ENCODE measurements at places on chromosomes 13 and 19.
A peak's percentile ranks its signal among the peaks of the same experiment; 100 is the strongest.

- DNase-seq, result no peak
Measured at GRCh38 chr19:11652492-11652891, 55.2 kb downstream of the ZNF627 start.

- peak; percentile 1 for DNase-seq
Measured at GRCh38 chr19:27746691-27747380, 1466.1 kb downstream of the UQCRFS1 start.

DNA sequence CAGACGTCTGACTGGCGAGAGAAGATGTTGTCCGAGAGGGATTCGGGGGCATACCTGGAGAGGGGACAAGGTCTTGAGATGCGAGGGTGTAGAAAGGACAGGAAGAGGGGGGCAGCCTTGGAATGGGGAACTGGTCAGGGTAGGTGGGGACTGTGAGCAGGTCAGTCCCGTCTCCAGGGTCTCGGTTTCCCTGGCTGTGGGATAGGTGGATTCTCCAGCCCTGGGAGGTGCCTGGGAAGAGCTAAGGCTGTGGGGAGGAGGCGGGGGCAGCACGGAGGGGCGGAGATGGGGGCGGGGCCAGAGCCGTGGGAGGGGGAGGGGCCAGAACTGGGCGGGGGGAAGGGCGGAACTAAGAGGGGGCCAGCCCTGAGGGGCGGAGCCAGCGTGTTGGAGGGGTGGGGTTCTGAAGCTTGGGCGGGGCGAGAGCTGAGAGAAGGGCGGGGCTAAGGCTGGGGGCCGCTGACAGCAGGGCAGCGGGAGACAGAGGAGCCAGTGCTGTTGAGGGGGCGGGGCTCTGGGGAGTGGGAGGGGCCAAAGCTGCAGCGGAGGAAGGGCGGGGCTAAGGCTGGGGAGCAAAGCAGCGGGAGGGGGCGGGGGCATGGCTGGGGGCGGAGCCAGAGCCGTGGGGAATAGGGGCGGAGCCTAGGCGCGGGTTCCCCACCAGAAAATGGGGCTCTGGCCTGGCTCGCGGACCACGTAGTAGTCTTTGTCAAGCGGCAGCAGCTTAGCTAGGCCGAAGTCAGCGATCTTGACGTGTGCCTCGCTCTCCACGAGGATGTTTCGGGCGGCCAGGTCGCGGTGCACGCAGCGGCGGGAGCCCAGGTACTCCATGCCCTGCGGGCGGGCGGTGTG is 9.5 kb upstream of the INSL3 start:
- DNase-seq, result peak; percentile 19

GRCh38 chr19:48868114-48868886 is at the start of gene PLEKHA4:
TSS of gene PLEKHA4 (minus strand) at chr19:48868617. CDS start at chr19:48867620, 997 bp downstream.
- no peak for DNase-seq

GRCh38 chr13:26022538-26023292 is 29.1 kb downstream of the SHISA2 start:
- no peak for DNase-seq

GRCh38 chr19:51799034-51799773 is 4.2 kb downstream of the FPR3 start:
- no peak for DNase-seq

GRCh38 chr19:51317376-51317775 is 5.9 kb downstream of the IGLON5 start:
- no peak for DNase-seq

GRCh38 chr19:17831419-17831888 is 10.1 kb upstream of the INSL3 start:
- DNase-seq, result no peak

DNA sequence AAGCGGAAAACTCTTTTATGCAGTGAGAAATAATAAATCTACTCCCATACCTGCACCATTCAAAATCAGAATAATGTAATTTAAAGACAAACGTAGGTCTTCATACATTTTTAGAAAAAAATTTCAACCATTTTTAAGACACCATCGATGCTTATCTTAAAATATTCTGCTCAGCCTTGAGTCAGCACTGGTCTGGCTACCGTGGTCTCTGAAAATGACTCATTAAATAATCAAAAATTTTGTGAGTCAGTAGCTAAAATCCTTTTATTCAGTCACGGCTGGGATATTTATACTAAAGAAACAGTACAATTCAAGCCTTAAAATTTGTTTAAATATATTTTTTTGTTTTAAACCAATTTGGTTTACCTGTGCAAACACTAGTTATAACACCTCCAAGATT is 2862.8 kb upstream of the PCDH20 start:
- no peak for DNase-seq

GRCh38 chr13:41554180-41554579 is 96.8 kb downstream of the RGCC start:
- no peak for DNase-seq

DNA sequence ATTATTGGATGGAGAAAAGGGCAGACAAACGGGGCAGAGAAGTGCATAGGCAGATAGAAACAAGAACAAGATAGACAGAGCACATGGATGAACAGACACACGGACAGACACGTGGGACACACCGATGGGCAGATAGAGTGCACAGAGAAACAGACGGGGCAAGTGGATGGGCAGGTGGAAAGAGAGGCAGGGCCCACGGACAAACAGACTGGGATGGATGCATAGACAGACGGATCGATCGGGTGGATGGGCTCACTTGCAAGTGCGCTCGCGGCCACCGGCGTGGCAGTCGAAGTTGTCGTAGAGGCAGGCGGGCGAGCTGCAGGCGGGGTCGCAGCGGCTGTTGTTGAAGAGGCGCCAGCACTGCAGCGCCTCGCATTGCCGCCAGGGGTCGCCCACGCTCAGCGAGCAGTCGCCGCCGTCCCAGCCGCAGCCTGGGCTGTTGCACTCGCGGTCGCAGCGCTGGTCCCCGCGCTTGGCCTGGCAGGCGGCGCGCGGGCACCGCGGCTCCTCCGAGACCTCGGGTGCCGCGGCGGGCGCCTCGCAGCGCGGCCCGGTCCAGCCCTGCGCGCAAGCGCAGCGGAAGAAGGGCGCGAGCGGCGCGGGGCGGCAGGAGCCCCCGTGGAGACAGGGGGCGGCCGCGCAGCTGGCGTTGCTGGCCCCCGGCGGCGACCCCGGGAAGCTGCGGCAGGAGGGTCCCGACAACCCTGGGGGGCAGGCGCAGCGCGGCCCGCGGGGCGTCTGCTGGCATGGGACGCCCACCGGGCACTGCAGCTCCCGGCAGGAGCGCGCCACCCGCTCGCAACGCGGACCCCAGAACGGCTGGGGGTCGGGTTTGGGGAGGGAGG is 23.3 kb downstream of the NOTCH3 start:
- peak; percentile 83 for DNase-seq

DNA sequence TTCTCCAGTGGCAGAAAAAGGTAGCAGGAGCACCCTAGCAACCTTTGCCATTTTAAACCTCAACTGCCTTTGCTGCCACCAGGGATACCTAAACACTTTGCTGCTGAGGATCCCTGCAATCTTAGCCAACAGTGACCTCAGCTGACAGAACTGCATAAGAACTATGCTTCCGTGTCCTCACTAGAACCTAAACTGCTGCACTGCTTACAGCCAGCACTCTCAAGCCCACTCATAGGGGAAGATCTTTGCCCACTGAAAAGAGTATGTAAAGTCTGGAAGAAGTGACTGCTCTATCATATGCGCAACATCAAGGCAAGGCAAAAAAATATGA is 270.0 kb upstream of the PCDH20 start:
- no peak for DNase-seq

DNA sequence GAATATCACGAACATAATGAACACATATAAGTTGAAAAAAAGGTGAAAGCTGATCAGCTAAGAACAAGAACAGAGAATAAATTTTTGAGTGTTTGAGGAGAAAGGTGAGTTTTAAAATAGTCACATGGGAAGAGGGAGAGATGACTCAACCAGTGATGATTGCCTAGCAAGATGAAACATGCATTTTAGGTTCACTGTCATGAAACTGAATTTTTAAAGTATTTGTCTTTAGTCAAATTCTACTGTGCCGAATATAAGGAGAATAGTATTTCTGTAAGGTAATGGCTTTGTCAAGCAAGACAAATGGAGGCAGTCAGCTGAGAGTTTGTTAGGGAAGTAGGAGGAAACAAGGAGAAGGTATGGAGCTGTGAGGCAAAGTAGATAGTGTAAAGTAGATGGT is 2557.4 kb downstream of the PCDH9 start:
- no peak for DNase-seq

GRCh38 chr19:42228641-42229040 is 8.5 kb downstream of the ZNF526 start:
- no peak for DNase-seq

DNA sequence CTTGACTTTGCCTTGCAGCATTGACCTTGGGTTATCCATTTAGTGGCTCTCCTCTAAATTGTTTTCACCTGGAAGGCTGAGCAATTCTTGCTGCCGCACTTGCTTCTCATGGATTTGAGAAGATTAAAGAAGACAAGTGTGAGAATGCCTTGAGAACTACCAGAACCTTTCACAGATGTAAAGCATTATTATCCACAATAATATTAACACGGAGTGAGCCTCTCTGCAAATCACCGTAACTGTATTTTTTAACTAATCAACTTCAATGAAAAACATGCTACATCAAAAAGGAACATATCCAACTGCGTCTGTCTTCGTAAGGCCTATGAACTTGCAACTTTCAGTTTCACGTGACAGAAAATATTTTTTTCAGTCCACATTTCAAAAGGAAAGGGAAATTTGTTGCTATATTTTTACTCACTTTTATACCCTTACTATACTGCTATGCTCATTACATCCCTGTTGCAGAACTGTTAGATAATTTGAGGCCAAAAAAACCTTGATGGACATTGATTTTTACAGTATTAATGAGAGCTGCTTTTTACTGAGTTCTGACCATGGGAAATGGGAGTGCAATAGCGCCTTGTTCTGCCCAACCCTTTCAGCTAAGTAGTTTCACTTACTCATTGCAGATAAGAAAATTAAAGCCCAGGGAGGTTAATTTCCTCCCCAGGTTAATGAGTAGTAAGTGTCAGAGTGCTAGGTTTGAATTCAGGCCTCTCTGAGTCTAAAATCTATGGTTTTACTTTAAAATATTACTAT is 93.8 kb upstream of the RAP2A start:
- no peak for DNase-seq

DNA sequence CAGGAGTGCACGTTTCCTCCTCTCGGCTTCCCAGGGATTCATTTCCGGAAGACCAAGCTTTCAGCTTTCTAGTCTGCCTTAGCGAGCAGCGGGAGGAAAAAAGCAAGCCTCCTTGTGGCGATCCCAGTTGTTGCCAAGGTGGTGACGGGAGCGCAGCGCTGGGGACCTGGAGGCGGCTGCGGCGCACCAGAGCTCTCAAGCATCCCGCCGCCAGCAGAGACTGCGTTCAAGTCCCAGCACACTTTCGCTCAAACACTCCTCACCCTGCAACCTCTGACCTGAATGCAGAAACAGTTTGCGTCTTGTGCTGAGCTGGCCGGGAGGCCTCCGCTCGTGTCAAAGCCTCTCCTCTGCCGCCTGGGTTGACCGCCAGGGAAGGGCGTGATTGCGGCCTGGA is 4.9 kb downstream of the GSX1 start:
- no peak for DNase-seq

GRCh38 chr13:37202264-37202663 is 96.8 kb upstream of the CSNK1A1L start:
- no peak for DNase-seq

DNA sequence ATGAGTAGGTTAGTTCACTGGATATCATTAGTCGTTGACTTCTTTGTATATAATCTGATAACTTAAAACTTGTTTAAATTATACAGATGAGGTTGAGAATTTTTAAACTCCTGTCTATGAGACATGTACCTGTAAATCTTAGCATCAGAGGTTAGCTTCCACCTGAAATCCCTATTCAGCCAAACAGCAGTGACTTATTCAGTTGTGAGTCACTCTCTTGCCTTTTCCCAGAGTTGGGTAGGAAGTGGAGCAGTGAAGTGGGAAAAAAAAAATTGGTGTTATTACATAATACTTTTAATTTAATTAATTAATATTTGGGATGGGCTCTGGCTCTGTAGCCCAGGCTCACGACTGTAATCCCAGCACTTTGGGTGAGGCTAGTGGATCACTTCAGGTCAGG is 32.9 kb downstream of the ZNF701 start:
- DNase-seq, result no peak

DNA sequence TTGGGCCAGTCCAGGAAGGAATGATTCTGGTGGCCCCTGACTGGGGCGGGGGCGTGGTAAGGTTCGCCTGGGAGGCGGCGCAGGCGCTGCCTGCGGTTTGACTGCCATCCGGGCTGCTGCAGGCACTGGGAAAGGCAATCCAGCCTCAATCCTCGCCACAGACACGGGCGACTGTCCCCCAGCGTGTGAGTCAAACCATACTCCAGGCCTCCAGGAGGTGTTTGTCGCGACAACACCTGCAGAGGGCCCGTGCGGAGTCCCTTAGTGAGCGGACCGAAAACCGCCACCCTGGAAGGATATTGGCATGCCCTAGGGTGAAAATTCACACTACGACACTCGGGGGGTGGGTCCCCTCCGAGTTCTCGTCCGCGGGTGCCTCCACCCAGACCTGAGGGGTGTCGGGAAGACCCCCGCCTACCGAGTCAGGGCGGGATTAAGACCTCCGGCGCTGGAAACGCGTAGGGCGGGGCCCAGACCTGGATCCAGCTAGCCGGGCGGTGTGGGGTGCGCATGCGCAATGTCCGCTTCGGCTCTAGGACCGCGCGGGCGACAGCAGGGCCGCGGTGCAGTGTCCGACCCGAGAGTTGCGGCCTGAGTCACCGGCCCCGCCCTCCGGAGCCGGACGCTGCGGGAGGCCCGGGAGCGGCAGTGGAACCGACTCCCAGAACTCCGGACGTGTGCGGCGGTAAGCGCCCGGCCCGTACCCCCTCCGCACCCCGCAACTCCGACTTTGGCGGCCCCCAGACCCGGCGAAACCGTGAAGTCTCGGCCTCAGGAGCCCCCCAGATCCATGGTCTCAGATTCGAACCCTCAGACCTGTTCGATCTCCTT is at the start of gene CAPNS1:
TSS of gene CAPNS1 (plus strand) at position 594 of the 831 bp plus-strand sequence. CDS start 946 bp downstream, outside the sequence.
- DNase-seq, result peak; percentile 82

DNA sequence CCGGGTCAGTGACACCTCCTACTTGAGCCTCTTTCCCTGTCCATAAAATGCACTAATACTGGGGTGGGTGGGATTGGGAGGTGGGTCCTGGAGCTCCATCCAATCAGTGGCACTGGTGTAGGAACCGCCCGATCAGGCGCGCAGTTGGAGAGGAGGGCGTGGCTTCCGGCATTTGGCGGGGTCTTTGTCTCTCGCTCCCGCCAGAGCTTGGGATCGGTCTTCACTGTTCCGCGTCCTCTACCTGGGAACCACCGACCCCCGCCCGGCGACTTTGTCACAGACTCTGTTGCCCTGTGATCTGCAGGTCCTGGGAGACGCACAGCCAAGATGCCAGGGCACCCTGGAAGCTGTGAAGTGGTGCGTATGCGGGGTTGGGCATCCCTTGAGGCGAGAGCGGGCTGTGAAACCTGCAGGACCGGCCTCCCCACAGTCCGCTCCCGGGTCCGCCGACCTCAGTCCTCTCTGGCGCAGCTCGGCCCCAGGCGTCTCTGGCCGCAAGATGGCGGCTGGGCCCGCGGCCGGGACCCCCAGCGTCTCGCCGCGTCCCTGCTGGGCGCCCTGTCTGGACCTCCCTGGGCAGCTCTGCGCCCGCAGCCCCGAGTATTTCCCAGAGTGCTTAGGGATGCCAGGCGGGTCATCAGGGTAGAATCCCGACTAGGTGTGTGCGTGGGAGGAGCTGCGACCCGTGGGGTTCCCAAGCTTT is 41.6 kb upstream of the ZNF730 start:
- DNase-seq, result no peak
